ENCODE measurements at places on chromosomes 3 and 15.

GRCh38 chr15:92810418-92811138 lies 89.5 kb upstream of the CHD2 start:
- DNase-seq, result peak; percentile 64
- H3K27me3 ChIP-seq, result no peaks in the 10 kb centered on the region
- peaks cover 50% of the 10 kb centered on the region for H3K4me1 ChIP-seq
- peaks cover 5% of the 10 kb centered on the region for H3K36me3 ChIP-seq
- peak overlapping the region; percentile 97 for H3K27ac ChIP-seq
- H3K4me3 ChIP-seq, result peak overlapping the region; percentile 91

DNA sequence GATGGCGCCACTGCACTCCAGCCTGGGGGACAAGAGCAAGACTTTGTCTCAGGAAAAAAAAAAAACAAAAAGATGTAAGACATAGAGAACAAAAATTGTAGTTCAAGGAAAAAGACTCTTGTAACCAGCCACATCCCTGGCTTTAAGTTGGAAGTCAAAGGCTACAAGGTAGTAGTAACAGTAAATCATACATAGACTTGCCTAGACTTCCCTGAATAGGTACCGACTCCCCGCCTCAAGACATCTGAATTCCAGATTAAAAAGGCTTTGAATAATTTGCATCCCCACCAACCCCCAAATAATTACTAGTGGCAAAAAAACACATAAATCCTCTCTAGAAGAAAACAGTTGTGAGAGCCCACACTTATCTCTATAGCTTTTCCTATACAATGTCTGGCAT lies 55.6 kb downstream of the INO80 start:
- no peak for DNase-seq
- no peaks in the 10 kb centered on the region for H3K27me3 ChIP-seq
- H3K27ac ChIP-seq, result no peak overlapping the region
- H3K4me3 ChIP-seq, result no peak overlapping the region
- H3K36me3 ChIP-seq, result peaks cover 81% of the 10 kb centered on the region

- H3K4me3 ChIP-seq, result no peak overlapping the region
- no peaks in the 10 kb centered on the region for H3K27me3 ChIP-seq
- no peak overlapping the region for H3K27ac ChIP-seq
- no peak for DNase-seq
- peaks cover 3% of the 10 kb centered on the region for H3K36me3 ChIP-seq
- no peaks in the 10 kb centered on the region for H3K4me1 ChIP-seq
Measured at GRCh38 chr3:17557749-17558463, 184.5 kb downstream of the TBC1D5 start.

DNA sequence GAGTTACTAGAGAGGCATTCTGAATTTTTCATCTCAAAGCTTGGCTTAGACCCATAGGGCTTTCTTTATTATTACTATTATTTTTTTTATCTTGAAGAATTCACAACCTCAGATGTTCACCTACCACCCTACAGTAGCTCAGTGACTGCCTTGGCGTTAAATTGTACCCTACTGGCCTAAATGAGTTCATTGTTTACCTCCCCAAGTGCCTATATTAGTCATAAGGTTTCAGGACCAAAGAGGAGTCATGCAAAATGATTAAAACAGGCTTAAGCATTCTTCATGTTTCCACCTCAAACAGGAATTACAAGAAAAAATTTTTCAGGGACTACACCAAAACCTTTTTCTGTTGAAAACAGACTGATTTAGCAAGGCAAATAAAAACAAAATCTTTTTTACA lies 751.5 kb downstream of the SQOR start:
- no peak overlapping the region for H3K4me3 ChIP-seq
- no peaks in the 10 kb centered on the region for H3K27me3 ChIP-seq
- no peak overlapping the region for H3K27ac ChIP-seq
- no peaks in the 10 kb centered on the region for H3K4me1 ChIP-seq
- DNase-seq, result no peak

- no peak for DNase-seq
- no peaks in the 10 kb centered on the region for H3K27me3 ChIP-seq
- no peak overlapping the region for H3K27ac ChIP-seq
- peaks cover 82% of the 10 kb centered on the region for H3K4me1 ChIP-seq
- H3K4me3 ChIP-seq, result no peak overlapping the region
Measured at GRCh38 chr3:72442759-72443158, 405.5 kb downstream of the SHQ1 start.

GRCh38 chr3:61518590-61518989 lies 42.8 kb upstream of the PTPRG start:
- H3K27ac ChIP-seq, result no peak overlapping the region
- H3K4me1 ChIP-seq, result peaks cover 6% of the 10 kb centered on the region
- H3K4me3 ChIP-seq, result no peak overlapping the region
- no peaks in the 10 kb centered on the region for H3K36me3 ChIP-seq

- no peak for DNase-seq
- H3K4me1 ChIP-seq, result no peaks in the 10 kb centered on the region
- no peak overlapping the region for H3K27ac ChIP-seq
- no peaks in the 10 kb centered on the region for H3K27me3 ChIP-seq
- no peak overlapping the region for H3K4me3 ChIP-seq
- no peaks in the 10 kb centered on the region for H3K36me3 ChIP-seq
Measured at GRCh38 chr15:87579537-87579936, 677.0 kb downstream of the NTRK3 start.

- H3K36me3 ChIP-seq, result peaks cover 9% of the 10 kb centered on the region
- peak overlapping the region; percentile 74 for H3K4me3 ChIP-seq
- H3K27me3 ChIP-seq, result peaks cover 10% of the 10 kb centered on the region
- H3K4me1 ChIP-seq, result peaks cover 24% of the 10 kb centered on the region
Measured at GRCh38 chr3:42652611-42653302, 740 bp upstream of the ZBTB47 start.

- H3K27ac ChIP-seq, result peak overlapping the region; percentile 16
- H3K4me1 ChIP-seq, result peaks cover 34% of the 10 kb centered on the region
- no peak overlapping the region for H3K4me3 ChIP-seq
Measured at GRCh38 chr15:40197434-40197833, 36.6 kb downstream of the BUB1B start.

- no peaks in the 10 kb centered on the region for H3K27me3 ChIP-seq
- no peak overlapping the region for H3K4me3 ChIP-seq
- H3K27ac ChIP-seq, result no peak overlapping the region
- H3K4me1 ChIP-seq, result no peaks in the 10 kb centered on the region
- no peak for DNase-seq
Measured at GRCh38 chr3:78141269-78141668, 1101.4 kb downstream of the ROBO2 start.

- H3K36me3 ChIP-seq, result no peaks in the 10 kb centered on the region
- no peaks in the 10 kb centered on the region for H3K4me1 ChIP-seq
- DNase-seq, result no peak
Measured at GRCh38 chr3:36475558-36475957, 95.3 kb downstream of the STAC start.

DNA sequence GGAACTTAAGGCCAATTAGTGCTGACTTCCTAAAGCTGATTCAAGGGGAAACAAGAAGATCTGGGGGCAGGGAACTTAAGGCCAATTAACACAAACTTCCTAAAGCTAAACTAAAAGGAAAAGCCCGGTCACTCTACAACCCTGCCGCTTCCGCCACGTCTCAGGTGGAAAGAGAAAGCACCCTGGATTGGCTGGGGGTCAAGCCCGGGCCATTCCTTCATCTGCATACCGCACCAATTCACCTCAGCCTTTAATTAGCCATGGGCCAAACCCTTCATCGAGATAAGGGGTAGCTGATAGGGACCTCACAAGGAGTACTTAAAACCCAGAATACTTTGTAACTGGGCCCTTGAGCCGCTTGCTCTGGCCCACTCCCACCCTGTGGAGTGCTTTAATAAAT lies 14.4 kb downstream of the TMPRSS7 start:
- no peak overlapping the region for H3K4me3 ChIP-seq
- H3K27ac ChIP-seq, result no peak overlapping the region
- peaks cover 8% of the 10 kb centered on the region for H3K4me1 ChIP-seq
- DNase-seq, result no peak

- H3K27me3 ChIP-seq, result no peaks in the 10 kb centered on the region
- H3K27ac ChIP-seq, result no peak overlapping the region
- H3K4me1 ChIP-seq, result no peaks in the 10 kb centered on the region
- no peak for DNase-seq
- H3K4me3 ChIP-seq, result no peak overlapping the region
- no peaks in the 10 kb centered on the region for H3K36me3 ChIP-seq
Measured at GRCh38 chr3:135788978-135789377, 176.6 kb upstream of the PPP2R3A start.

DNA sequence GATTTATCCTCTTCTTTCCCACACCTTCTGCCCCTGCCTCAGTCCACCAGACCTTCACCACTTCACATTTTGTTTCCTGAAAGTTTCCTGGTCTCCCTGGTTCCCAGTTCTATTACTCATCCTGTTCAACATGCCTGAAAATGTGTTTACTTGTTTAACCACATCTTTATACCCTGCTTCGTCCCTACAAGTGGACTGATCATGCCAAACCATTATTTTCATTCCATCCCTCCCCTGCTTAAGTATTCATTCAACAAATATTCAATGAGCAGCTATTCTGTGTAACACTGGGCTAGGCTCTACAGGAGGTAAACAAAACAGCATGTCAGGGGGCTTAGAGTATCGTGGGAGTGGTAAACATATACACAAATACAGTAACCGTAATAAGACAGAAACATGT lies 5.5 kb downstream of the MYO5A start:
- no peak overlapping the region for H3K4me3 ChIP-seq
- DNase-seq, result no peak
- H3K27me3 ChIP-seq, result no peaks in the 10 kb centered on the region
- no peak overlapping the region for H3K27ac ChIP-seq
- H3K4me1 ChIP-seq, result peaks cover 34% of the 10 kb centered on the region

GRCh38 chr3:194404365-194405140 lies 5.5 kb upstream of the GP5 start:
- peaks cover 4% of the 10 kb centered on the region for H3K27me3 ChIP-seq
- H3K4me1 ChIP-seq, result peaks cover 8% of the 10 kb centered on the region
- peaks cover 20% of the 10 kb centered on the region for H3K36me3 ChIP-seq
- H3K4me3 ChIP-seq, result no peak overlapping the region
- DNase-seq, result no peak
- no peak overlapping the region for H3K27ac ChIP-seq

DNA sequence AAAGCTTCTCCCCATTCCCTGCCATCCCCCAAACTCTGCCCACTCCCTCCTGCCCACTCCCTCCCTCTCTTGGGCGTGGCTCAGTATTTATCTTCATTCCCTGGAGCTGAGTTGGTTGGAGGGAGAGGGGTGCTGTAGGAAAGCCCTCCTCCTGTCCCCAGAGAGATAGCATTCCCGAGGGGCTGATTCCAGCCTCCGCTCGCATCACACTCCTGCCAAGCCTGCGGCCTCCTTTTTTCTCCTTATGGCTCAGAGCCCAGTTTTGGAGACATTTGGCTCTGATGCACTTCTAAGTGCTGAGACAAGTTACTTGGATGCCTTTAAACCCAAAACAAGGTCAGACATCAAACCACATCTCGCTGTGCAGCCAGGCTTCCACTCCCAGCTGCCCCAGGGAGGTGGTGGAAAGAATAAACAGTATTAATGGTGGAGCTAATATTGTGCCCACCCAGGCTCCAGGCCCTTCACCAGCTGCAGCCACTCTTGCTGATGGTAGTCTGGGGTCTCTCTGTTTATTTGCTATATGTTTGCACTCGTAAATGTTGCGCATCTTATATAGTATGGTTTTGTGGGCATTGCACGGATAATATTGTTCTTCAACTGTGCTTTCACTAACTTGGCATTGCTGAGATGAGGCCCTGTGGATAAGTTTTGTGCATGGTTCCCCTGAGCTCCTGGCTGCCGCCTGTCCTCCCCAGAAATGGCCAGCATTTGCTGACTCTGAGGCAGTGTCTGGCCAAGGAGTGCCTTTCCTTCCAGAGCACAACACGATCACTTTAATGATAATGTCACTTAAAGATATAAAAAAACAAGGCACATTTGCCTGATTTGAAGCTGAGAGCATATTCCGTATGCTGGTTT lies 157.2 kb downstream of the LRRC28 start:
- no peaks in the 10 kb centered on the region for H3K27me3 ChIP-seq
- H3K4me3 ChIP-seq, result no peak overlapping the region
- DNase-seq, result no peak
- no peaks in the 10 kb centered on the region for H3K36me3 ChIP-seq
- H3K4me1 ChIP-seq, result peaks cover 15% of the 10 kb centered on the region
- H3K27ac ChIP-seq, result no peak overlapping the region

GRCh38 chr3:46998121-46998851 lies 18.8 kb downstream of the NBEAL2 start:
- DNase-seq, result peak; percentile 72
- H3K36me3 ChIP-seq, result peaks cover 58% of the 10 kb centered on the region
- no peaks in the 10 kb centered on the region for H3K27me3 ChIP-seq

GRCh38 chr3:100081311-100081710 lies 33.0 kb downstream of the FILIP1L start:
- H3K4me1 ChIP-seq, result peaks cover 16% of the 10 kb centered on the region
- H3K4me3 ChIP-seq, result no peak overlapping the region
- peaks cover 35% of the 10 kb centered on the region for H3K36me3 ChIP-seq
- H3K27ac ChIP-seq, result no peak overlapping the region
- DNase-seq, result no peak

DNA sequence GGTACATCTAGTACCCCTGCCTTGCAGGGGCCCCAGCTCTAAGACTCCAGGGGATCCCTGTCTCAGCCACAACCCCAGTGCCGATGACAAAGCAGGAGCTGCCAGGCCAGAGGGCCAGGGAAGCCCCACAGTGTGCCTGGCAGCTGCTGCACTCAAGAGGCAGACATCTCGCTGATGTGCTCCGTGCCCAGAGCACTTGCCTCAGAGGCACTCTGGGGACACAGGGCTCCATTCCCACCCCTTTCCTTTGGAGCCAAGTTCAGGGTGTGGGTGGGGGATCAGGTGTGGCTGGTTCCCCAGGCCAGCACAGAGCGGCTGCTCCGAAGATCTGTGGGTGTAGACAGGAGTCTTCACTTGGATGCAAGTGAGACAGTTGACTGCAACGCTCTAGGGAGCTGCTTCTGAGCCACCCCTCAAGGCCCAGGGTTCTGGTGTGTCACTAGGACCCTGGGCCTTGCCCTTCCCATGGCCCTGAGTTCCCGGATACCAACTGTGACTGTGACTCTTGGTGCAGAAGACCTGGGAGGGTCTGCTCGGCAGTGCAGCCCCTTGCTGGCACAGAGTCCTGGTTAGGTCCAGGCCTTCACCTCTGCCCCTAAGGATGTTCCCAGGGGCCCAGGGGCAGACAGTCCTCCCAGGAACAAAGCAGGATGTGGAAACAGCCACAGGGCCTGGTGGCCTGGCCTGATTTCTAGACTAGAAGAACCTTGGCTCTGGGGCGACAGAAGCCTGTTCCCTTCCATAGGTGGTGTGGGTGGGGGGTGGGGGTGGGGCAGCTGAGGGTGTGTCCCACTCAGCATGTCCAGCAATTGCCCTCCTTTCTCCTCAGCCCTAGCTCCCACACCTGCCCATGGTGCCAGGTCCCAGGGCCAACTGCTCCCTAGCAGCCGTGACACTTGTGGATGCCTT lies 2.5 kb downstream of the NT5DC2 start:
- no peak for DNase-seq
- no peak overlapping the region for H3K27ac ChIP-seq
- no peaks in the 10 kb centered on the region for H3K36me3 ChIP-seq

GRCh38 chr3:156158656-156159295 lies 38.4 kb downstream of the KCNAB1 start:
- no peak overlapping the region for H3K4me3 ChIP-seq
- no peak for DNase-seq
- H3K27ac ChIP-seq, result no peak overlapping the region
- H3K36me3 ChIP-seq, result no peaks in the 10 kb centered on the region
- H3K4me1 ChIP-seq, result peaks cover 13% of the 10 kb centered on the region
- H3K27me3 ChIP-seq, result peaks cover 3% of the 10 kb centered on the region

- H3K4me3 ChIP-seq, result no peak overlapping the region
- H3K27ac ChIP-seq, result no peak overlapping the region
- peaks cover 5% of the 10 kb centered on the region for H3K36me3 ChIP-seq
- no peaks in the 10 kb centered on the region for H3K27me3 ChIP-seq
- no peak for DNase-seq
Measured at GRCh38 chr3:194494951-194495374, 8.2 kb upstream of the ATP13A3 start.

Measured in activated CD4-positive, alpha-beta memory T cell treated with anti-CD3 and anti-CD28 coated beads, Interleukin-2, amount 10 ng/mL, durations not matched to agents 7 days and 5 days (primary cell).